ENCODE measurements at places on chromosomes 3 and 15.

GRCh38 chr3:13824521-13825310 is 55.2 kb downstream of the WNT7A start:
- no peak for DNase-seq

DNA sequence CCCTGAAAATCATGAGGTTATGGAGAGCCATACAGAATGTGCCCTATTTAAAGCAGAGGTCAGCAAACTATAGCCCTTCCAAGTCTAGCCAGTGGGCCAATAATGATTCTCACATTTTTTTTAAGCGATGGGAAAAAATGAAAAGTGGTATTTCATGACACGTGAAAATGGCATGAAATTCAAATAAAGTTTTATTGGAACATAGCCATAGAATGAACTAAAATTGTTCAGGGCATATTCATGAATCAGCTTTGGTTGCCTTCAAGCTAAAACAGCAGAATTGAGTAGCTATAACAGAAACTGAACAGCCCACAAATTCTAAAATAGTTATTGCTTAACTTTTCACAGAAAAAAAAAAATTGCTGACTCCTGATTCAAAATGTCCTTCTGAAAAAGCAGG is 104.5 kb downstream of the TFG start:
- no peak for DNase-seq

DNA sequence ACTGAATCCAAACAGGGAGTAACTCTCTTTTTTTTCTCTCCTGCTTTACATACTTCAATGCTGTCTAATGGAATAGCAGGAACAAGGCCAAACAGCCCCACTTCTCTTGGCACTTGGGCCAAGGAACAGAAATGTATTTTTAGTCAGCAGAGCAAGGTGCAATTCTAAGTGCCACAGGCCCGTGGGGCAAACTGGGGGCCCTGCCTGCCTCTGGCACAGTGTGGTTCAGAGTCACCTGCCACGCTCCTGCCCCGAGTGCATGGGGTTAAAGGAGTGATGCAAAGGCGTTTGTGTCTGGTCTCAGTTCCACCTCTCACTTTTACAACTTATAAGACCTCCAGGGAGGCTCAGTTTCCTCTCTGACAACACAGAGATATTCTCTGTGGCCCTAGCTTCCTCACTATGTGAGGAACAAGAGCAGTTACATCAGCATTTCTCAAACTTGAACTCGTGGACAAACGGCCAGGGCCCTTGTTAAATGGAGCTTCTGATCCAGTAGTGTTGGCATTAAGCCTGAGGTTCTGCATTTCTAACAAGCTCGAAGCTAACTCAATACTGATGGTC is 51.3 kb downstream of the LRIG1 start:
- no peak for DNase-seq

- DNase-seq: no peak
Measured at GRCh38 chr3:187983484-187984124, 170.4 kb upstream of the LPP start.

DNA sequence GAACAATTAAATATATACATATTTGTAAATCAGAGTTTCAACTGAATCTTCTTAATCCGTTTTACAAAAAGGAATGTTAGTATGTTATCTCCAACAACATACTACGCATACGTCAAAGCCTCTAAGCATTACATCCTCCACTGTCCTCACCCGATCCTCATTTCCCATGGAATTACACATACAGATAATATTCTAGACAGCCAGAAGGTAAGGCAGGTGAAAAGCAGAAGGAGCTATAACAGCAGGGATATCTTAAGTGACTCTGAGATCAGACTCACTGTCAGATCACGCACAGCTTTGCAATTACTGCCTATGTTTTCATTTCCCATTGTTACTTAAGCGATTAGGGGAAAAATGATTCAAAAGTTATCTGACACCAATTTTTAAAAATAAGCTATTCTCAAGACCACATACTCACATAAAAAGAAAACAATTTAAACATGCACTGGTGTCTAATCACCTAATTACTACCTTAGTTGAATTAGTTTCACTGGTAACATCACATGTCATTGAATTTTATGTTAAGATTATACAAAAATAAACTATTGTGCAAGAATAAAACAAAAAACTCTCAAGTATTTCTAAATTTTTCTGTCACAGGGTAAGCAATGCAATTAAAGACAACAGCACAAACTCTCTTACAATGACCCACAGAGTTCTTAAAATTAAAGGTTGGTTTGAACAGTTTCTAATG is 92.8 kb downstream of the TBL1XR1 start:
- no peak for DNase-seq

GRCh38 chr3:46695177-46695961 is 1.9 kb upstream of the ALS2CL start:
- no peak for DNase-seq

- no peak for DNase-seq
Measured at GRCh38 chr15:55739641-55740040, 3.3 kb downstream of the PRTG start.

GRCh38 chr3:128554100-128554464 is 61.1 kb upstream of the GATA2 start:
- DNase-seq: no peak

DNA sequence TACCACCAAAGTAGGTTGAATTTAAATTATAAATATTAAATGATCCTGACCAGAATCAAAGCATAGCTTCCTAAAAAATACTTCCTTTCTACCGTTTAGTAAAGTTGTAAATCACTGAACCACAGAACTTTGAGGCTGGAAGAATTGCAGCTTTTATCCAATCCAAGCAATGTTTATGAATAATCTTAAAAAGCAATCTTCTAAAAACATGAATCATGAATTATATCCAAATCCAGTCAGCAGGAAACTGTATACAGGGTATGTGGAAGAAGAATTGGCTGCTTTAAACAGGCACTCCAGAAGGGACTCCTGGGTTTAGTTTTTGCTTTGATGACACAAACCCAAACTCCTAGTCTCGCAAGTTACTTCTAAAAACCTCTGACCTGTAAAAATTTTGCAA is 30.2 kb downstream of the HEG1 start:
- no peak for DNase-seq

- no peak for DNase-seq
Measured at GRCh38 chr3:191873736-191874135, 412.8 kb downstream of the PYDC2 start.

- DNase-seq: no peak
Measured at GRCh38 chr3:64223791-64224745, 1.2 kb downstream of the PRICKLE2 start.

All from central memory CD8-positive, alpha-beta T cell (primary cell).